Aorta (tissue), 5 donors: ENCODE measurements at places on chromosomes 11 and 22. TPM values are rescaled to one million over a fixed set of nuclear protein-coding genes. Genes with fewer than 3 reads are reported as not detected.
A peak's percentile ranks its signal among the peaks of the same experiment; 100 is the strongest.

DNA sequence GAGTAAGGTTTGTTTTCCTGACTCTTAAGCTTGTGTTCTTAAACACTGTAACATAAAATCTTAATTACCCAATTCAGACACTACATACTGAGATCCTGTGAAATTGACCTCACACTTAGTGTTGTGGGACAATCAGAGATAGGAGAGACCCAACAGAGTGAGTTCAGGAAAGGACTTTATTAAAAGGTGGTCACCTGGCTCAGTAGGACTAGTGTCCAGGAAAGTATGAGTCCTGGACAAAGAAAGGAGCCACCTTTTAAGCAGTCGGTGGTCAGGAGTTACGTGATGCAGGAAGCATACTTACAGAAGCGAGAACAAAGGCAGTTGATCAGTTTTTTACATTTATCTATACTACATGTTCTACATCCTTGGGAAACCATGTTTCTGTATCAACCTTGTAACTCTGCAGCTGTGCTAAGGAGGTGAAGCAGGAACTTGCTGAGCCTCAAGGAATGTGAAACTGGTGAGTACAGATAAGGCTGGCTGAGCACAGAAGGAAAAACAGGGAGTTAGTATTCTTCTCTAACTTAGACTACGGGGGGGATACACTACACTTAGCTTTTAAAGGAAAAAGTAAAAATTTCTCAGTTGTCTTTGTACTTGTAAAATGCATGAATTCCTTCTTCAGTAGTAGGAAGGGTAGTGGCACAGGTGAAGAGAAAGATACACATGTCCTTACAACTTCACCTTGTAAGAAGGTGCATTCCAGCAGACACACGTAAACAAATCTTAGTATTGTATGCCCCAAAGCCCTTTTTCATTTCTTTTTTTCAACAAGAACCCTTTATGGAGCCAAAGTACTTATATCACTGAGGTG, 15.1 kb downstream of the OR51E1 start:
- DNase-seq: no peak

Gene MOGAT2
- polyA plus RNA-seq: 0.15 TPM

DNA sequence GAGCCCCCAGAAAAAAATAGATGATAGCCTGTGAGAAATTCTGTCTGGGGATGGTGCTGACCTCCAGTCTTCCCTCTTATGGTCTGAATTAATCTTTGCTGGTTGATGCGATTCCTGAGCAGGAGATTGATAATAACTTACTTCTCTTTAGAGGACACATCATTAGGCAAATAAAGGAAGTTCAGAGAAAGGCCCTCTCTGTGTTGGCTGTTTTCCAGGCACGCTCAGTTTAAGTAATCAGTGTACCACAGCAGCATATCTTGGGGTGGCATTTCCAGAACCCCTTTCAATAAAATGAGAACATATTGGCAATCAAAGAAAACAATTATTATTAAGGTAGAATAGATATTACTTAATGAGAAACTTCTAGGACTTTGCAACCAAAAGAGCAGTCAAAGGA, 1129.3 kb upstream of the RAG2 start:
- DNase-seq: no peak

- DNase-seq: peak; percentile 72
Observed at GRCh38 chr11:206002-206384, 1.2 kb downstream of the BET1L start.
